NCI-H2081 treated with DMSO at 0.1 percent for 48 hours (cell line): ENCODE measurements at places on chromosomes 4 and X.

GRCh38 chrX:108322234-108322633, 116.0 kb downstream of the COL4A6 start:
- no peak for DNase-seq

GRCh38 chrX:45986971-45987370, 558.2 kb downstream of the ZNF674 start:
- DNase-seq: no peak

GRCh38 chr4:5662555-5662954, 45.8 kb downstream of the EVC2 start:
- DNase-seq: no peak

GRCh38 chr4:75878246-75878756, 24.0 kb downstream of the PPEF2 start:
- DNase-seq: no peak

DNA sequence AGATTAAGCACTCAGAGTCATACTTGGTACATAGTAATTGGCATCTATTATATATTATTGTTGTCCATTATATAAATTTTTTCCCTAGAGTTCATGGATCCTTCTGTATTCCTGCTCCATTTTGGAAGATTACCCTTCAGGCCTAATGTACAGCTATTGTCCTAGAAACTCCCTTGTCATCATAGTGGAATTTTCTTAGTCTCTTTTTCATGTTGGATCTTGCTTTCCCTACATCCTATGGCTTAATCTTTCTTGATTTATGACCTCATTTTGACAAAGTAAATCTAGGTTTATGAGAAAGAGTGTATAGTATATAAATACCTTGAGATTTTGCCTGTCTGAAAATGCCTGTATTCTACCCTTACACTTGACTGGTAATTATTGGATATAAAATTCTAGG, 22.1 kb downstream of the ARMCX4 start:
- no peak for DNase-seq

DNA sequence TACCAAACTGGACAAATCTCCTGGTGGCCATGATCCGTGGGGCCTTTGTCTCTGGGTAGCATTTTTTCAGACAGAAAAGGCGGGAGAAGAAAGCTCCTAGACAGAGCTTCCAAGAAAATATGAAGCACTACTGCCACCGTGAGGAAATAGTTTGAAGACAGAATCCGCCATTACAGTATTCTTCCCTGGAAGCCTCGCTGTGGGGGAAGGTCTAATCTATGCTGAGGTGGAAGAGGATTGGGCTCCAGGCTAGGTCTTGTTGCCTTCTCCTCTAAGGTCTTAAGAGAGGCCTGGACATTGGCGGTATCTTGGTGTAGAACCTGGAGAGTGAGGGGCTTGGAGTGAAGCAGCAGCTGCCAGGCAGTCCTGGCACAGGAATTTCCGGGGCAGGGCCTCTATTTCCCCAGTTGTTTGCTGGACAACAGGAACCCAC, 218.9 kb downstream of the OR13H1 start:
- no peak for DNase-seq

DNA sequence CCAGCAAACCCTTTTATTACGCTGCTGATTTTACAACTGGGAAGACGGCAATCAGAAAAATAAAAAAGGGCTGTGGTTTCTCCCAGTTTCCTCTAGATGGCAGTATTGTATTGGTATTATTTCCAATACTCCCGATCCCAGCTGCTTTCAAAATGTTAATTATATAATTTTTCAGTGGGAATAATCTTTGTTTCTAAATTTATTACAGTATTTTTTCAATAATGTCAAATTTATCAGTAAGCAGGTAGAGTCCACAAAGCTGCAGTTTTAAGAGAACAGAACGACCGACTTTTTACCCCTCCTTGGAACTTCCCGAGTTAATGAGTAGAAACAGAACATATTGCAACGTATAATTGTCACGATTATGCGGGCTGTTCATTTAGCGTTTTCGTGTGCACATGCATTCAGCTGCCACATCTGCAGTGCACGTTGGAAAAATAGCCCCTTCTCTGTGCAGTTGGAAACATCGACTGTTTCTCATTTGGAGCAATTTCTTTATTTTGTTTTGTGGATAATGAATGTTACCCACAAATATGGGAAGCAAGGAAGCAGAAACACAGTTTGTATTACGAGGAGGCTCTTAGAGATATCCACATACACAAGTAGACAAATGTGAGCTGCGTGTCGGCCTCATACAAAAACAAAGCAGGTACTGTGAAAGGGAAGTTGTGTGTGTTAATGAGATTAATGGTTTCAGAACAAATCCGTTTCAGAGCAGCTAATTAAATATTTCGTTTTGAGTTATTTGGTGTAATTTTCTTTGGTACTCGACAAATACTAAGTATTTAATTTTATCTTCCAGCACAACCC, 188.0 kb downstream of the STIM2 start:
- DNase-seq: no peak

GRCh38 chrX:44903107-44903506, 30.1 kb downstream of the KDM6A start:
- no peak for DNase-seq

GRCh38 chrX:101252634-101253033, 33.0 kb downstream of the DRP2 start:
- DNase-seq: no peak

GRCh38 chr4:88283661-88284438, 511 bp downstream of the PPM1K start:
- no peak for DNase-seq

DNA sequence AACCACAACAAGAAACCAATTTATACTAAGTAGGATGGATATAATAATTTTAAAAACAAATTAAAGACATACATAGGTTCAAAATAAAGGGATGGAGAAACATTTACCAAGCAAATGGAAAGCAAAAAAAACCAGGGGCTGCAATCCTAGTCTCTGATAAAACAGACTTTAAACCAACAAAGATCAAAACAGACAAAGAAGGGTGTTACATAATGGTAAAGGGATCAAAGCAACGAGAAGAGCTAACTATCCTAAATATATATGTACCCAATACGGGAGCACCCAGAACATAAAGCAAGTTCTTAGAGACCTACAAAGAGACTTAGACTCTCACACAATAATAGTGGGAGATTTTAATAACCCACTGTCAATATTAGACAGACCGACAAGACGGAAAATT, 66.6 kb downstream of the ATRX start:
- DNase-seq: no peak

DNA sequence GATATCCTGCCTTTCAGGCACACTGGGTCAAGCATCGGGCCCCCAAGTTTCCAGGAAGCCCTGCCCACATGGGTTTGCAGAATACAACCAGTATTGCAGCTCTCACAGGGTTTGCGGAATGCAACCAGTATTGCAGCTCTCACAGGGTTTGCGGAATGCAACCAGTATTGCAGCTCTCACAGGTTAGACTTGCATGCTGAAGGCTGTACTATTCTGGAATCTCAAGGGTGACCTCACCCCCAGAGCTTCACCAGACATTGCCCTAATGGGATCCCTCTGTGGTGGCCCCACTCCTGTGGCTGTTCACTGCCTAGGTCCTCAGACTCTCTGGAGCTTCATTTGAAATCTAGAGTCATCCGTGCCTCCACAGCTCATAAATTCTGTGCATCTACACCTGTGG, 640.7 kb upstream of the ATOH1 start:
- DNase-seq: no peak

DNA sequence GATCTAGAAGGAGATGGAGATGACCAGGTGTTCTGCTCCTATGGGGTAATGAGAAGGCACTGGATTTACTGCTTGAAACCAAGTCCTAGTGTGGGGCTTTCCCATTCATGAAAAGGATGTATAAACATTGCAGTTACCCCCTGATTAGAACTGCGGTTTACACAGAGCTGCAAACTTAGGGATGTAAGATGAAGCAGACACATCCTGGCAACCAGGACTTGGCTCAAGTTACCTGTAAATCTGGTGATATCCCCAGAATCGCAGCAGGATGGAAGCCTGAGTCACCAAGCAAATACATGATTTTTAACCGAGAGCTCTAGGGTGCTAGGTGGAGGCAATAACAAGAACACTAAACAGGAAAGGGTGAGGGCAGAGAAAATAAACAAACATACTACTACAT, 178.6 kb upstream of the MAMLD1 start:
- DNase-seq: no peak

- DNase-seq: peak; percentile 1
Measured at GRCh38 chrX:125998432-125998831, 167.7 kb downstream of the DCAF12L2 start.

DNA sequence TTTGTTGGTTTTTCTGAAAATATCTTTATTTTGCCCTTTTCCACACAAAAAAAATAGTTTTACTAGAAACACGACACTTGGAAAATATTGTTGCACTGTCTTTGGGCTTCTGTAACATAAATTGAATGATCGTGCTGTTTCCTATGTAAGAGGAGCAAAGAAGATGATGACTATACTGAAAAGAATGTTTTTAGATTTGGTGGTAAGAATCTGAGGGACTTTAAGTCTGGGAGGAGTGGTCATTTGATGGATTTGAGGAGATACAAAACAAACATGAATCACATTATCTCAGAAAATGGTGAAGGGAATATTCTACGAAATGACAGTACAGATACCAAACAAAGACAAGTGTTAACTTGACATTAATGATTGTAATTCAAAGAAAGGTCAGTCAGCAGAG, 328.8 kb downstream of the ADAM29 start:
- DNase-seq: no peak

DNA sequence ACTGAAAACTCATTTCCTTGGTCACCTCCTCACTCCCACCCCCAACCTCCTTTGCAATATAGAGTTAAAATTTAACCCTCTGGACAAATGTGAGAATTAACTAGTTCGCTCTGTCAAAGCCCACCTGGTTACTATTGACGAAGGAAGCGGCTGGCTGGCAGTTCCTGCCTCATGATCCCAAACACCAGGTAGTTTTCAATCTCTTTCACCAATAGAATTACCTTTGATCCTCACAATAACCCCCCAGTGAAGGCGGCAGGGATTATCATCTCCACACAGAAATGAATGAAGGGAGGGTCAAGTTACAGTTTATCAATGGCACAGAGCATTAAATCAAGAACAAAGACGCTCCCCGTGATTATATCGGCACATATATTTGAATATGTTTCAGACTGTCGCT, 65.7 kb upstream of the TTC29 start:
- DNase-seq: no peak

GRCh38 chrX:54446084-54446483, 5.9 kb downstream of the TSR2 start:
- no peak for DNase-seq

DNA sequence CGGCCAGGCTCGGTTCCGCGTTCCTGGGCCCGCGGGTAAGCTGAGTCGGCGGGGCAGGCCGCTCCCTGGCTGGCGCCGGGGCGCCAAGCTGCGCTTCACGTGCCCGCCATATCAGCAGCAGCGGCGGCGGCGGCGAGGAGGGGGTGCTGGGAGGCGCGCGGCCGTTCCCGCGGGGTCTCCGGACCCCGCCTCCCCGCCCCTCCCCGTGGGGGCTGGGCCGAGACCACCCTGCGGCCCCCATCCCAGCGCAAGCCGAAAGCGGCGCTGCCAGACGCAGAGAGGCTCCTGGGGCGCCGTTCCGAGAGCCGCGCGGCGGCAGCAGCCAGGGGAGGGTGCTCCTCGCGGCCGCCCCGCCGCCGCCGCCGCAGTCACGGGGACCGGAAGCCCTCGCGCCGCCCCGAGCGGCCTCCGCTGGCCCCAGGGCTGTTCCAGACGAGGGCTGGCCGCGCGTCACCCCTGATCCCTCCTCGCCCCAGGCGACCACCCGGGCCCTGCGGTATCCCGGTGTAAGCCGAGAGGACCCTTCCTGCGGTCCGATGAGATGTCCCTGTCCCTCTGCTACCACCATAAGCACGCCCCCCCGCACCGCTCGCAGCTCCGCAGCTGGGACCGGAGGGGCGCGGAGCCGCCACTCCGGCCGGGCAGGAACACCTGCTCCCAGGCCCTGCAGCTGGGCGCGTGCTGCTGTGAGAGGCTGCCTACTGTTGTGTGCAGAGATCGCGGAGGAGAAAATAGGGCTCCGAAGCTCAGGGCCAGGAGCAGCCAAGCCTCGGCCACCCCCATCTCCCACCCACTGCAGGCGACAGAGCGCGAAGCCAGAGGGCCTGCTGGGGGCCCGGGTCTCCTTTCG, 7.5 kb upstream of the BCOR start:
- DNase-seq: no peak

- no peak for DNase-seq
Measured at GRCh38 chr4:159495515-159496236, 392.8 kb downstream of the RAPGEF2 start.

DNA sequence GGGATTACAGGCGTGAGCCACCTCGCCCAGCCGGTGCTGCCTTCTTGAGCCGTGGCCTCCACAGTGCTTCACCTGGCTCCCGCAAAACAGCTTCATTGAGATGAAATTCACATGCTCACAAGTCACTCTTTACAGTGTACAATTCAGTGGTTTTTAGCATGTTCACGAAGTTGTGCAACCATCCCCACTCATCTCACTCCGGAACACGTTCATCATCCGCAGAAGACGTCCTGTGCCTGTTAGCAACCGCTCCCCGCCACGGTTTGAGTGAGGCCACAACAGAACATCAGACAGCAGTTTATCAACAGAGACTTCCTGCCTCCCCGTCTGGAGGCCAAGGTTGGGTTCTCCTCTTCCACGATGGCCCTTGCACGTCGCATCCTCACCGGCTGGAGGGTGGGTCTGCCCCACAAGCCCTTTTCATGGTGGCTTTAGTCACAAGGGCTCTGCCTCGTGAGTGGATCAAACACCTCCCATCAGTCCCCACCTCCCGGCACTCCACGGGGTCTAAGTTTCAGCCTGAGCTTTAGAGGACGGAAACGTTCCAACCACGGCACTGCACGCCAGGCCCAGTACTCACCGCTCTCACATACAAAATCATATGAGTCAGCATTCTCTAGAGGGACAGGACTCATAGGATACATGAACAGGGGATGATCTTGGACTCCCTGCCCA, 29.6 kb upstream of the SPON2 start:
- no peak for DNase-seq

DNA sequence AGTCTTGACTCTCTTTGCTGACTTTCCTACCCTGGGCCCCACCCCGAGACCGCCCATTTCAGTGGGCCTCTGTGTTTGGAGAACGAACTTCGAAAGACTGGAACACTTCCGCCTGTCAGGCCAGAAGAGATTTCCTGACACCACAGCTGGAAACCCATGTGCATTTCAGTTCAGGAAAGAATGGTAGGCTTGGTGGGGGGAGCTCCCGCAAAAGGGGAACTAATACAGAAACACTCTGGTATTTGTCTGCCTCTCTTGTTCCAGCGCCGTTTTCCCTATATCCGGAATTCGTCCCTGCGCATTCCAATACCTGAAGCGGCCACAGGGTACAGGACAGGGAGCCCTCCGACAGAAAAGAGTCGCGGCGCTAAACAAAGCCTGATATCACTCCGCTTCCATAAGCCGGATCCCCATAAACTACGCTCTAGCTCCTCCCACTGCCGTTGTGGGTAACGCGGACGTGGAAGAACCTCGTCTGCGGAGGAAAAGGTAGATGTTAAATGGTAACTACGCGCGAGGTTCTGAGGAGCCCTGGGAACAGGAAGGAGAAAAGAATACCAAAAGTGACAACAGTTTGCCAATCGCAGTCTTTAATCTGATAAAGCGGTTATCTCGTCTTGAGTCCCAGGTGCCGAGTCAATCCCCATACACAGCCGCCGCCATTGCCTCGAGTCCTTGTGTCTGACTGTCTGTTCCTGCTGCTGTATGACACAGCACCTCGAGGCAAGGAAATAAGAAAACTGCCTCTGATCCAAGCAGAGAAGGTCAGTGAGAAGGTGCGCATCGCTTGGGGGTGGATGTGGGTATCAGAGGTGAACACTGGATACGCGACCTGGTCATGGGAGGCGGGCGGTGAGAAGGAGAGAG, at the start of gene ARMCX5:
Gene ARMCX5 (plus strand): TSS at position 432 of the 867 bp plus-strand sequence. CDS start 2,627 bp downstream, outside the sequence.
- peak; percentile 73 for DNase-seq
